NCI-H774 (cell line): ENCODE measurements at places on chromosomes 13 and 19.

DNA sequence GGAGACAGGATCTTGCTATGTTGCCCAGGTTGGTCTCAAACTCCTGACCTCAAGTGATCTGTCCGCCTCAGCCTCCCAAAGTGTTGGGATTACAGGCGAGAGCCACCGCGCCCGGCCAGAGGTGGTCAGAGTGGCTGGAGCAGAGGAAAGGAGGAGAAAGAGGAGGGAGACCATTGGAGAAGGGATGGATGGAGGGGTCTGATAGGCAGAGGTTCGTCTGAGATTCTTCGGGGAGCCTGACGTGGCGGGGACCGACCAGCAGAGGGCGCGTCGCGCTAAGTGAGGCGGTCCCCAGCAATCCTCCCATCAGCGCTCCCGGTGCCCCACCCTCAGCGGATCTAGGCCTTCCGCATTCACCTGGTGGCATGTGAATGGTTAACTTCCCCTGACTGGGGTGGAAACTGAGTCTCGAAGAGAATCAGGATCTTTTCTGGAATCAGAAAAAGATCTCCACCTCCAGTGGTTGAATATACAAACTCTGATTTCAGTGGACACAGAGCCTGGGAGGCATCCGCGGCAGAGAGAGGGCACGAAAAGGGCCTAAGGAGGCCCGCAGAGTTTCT, 8.8 kb downstream of the GTPBP3 start:
- peak; percentile 42 for DNase-seq

- DNase-seq: no peak
These were observed 638.2 kb upstream of the MIR17HG start for GRCh38 chr13:90709319-90709718.

GRCh38 chr13:87884884-87885283, 213.7 kb downstream of the SLITRK5 start:
- DNase-seq: no peak

- no peak for DNase-seq
These were observed 940.0 kb downstream of the EFNB2 start for GRCh38 chr13:105595471-105595870.

DNA sequence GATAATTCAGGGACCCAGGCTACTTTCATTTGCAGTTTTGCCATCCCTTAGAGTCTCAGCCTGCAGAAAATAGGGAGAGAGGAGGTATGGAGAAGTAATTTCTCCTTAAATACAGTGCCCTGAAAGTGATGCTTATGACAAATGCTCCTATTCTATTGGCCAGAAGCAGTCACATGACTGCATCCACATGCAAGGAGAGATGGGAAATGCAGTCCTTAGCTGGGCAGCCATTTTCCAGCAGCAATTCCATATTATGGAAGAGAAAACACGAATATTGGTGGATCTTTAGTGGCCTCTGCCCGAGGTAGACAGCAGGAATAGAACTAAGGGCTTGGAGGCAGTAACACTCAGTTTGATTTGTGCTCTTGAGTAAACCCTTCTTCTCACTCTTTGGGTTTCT, 39.4 kb downstream of the VAV1 start:
- no peak for DNase-seq

GRCh38 chr13:22060187-22060586, 389.3 kb downstream of the FGF9 start:
- no peak for DNase-seq

DNA sequence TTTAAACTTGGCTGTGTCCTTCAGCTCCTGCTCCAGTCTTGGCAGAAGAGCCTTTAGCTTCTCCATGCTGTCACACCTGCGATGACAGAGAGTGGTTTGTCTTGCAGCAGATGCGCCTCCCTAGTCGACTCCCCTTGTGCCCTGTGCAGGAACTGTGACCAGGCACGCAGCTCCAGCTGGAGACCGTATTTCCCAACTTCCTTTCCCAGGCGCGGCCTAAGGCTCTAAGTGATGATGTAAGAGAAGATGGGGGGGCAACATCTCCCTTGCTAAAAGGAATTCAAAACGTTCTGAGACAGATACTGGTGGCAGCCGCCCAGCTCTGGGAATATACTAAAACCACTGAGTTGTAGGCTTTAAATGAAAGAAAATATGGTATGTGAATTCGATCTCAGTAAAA, 16.3 kb downstream of the DCUN1D2 start:
- no peak for DNase-seq

- DNase-seq: peak; percentile 80
These were observed 21.8 kb upstream of the OR10H1 start for GRCh38 chr19:15837221-15837731.

DNA sequence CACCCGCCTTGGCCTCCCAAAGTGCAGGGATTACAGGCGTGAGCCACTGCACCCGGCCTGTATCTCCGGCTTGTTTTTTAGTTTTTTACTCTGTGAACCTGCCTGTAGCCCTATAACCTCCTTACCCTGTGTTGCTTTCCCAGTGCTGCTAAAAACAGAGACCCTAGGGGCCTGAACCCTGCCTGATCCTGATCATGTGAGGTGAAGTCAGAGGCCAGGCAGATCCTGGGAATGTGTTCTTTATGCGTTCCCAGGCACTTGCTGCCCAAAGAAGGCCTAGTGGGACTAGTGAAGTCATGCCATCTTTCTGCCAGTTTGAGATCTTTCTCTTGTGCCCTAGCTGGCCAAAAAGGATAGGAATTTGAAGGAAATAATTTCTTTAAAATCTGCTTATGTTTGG, 4.6 kb downstream of the UBA2 start:
- no peak for DNase-seq

DNA sequence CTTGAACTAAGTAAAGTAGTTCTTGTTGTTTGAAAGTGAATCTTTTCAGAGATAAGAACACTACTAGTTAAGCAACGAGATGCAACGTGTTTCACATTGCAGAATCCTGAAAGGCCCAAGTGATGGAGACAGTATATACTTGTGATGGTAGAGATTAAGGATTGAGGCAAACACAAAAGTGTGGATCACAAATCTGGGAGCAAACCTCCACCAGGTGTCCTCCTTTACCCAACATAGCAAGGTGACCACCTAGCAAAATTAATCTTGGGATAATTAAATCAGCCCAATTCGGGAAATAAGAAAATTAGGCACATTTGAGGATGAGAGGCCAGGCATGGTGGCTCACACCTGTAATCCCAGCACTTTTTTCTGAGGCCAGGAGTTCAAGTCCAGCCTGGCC, 563.9 kb downstream of the DACH1 start:
- no peak for DNase-seq

DNA sequence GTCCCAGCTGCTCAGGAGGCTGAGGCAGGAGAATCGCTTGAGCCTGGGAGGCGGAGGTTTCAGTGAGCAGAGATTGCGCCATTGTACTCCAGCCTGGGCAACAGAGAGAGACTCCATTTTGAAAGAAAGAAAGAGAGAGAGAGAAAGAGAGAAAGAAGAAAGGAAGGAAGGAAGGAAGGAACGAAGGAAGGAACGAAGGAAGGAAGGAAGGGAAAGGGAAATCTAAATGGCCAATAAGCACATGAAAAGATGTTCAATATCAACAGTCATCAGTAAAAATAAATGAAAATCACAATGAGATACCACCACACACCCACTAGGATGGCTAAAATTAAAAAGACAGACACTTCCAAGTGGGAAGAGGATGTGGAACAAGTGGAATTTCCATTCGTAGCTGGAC, 19.7 kb downstream of the FXYD5 start:
- DNase-seq: no peak
